ENCODE measurements at places on chromosomes 2 and 18.

DNA sequence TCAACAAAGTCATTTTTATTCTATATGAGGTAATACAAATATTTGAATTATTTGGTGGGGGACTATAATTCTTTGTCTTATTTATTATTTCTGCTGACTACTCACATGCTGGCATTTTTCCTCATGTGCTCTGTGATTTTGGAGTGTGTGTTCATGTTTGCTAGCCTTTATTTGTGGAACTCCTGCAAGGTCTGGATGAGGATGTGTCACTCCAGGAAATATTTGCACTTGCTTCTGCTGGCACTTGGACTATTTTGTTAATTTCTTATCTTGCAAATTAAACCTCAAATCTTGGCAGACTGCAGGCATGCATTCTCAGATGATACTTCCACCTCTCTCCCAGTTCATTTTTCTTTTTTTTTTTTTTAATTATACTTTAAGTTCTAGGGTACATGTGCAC, 34.1 kb downstream of the POLI start:
- no peak for DNase-seq

DNA sequence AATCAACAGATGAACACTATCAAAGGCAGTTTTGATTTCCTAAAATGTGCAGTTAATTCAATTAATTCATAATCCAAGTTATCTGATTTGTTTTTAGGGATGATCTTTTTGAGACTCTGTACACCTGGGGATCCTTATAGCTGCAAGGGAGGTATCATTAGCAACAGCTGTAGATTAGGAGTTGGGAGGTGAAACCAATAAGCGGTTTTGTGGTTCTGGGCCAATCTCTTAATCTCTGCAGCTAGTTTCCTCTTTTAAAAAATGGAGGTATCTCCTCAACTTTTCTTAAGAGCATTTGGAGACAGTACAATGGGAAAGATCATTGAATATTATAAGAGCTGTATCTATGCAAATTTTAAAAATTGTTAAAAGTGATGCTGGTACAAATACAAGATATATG, 126.0 kb downstream of the MC4R start:
- DNase-seq, result no peak

DNA sequence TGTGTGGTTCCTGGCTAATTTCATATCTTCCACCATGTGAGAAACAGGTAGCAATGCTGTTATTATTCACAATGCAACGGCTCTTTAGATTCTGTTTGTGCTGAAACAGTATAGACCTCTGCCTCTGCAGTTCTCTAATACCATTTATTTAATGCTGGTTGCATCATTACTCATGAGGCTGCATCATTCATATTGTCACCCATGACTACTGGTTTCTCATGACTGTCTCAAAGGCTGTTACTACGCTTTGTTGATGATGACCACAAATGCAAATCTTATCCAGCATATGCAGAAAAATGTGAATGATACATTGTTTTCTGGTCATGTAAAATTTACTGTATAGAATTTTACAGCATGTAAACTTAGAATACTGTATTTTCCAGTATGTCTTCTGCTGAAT, 22.5 kb downstream of the CAVIN2 start:
- no peak for DNase-seq

DNA sequence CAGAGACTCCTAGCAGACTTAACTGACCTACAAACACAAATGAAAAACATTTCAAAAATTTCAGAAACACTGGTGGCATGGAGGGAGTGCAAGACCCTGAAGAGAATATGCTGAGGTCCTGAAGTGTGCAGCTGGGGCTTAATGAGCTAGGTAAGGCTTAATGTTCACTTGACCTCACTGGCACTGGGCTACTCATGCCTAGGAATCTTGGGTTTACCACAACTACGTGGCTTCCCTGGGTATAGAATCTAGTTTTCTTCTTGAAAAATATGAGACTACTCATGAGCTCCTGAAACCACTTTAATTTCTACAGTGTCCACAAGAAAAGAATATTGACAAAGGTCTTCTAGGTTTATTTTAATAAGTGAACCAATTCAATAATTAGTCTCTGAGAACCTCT, 139.8 kb downstream of the HNMT start:
- DNase-seq, result no peak

GRCh38 chr2:43585708-43586107, 10.1 kb downstream of the THADA start:
- no peak for DNase-seq

DNA sequence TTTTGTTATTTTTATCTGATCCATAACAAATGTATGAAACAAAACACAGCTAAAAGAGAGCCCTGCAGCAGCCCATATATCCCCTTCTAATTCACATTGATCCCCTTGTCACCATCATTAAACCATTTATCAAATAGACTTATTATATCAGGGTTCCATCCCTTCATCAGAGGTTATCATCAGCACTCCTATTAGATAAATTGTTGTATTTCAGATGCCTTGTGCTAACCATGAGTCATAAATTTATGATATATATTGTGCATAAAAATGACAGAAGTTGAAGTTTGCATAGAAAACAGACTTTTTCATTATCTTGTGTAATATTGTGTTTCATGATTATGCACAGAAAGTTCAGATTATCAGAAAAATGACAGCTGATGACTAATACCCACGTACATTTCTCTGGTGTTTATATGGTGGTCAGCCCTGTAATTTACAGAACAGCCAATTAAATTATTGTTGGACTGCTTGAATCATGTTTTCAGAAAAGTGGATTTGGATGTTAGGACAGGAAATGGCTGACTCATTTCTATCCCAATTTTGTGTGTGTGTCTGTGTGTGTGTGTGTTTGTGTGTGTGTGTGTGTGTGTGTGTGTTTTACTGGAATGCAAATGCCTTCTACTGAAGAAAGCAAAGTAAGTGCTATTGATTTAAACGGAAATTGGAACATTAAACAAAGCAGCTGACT, 80.9 kb downstream of the PPP1R1C start:
- no peak for DNase-seq

DNA sequence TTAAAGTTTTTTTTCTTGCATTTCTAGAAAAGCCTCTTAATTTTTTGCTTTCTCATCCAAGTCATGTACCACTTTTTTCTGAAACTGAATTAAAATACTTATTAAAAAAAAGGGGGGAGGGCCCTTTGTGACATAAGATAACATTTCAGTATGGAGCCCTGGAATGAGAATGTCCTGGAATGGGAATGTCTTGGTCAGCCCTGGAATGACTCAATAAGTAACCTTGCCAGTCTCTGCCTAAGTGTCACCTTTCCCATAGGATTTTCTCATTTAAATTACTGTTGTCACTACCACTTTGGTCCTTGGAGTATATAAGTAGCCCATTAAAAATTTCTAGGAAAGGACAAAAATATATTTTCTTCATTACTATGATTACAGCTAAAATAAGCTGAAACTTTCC, 4.7 kb downstream of the UBXN2A start:
- no peak for DNase-seq

- no peak for DNase-seq
Observed at GRCh38 chr2:68412127-68412819, 47.2 kb downstream of the PLEK start.

GRCh38 chr2:214180686-214181085, 230.2 kb upstream of the VWC2L start:
- no peak for DNase-seq

- DNase-seq, result peak; percentile 47
Observed at GRCh38 chr2:152036611-152037469, 62.0 kb downstream of the CACNB4 start.

GRCh38 chr18:76174451-76174850, 320.6 kb downstream of the ZNF516 start:
- DNase-seq, result no peak

DNA sequence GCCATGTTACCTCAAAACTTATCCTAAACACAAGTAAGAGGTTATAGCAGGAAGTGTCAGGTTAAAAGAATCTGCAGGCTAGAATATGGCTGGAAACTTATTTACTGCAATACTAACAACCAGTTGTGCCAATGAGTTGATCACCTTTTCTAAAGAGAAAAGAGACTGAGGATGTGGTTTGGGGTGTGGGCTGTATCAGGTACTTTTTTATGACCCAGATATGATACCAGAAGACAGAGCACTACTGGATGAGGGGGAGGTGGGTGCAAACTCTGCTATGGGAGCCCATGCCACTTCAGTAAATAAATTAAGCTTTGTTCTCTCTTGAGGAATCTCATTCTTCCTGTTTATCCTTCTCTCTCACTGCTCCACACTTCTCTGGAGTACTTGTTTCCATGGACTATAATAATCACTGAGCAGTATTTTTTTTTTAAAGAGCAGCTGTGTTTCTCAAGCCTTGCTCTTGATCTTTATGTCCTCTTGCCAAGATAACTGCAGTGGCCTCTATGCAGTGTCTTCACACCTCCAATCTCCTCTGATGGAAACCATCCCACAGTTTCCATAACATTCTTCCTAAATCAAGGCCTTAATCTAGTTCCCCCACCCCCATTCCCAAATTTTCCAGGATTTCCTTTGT, 51.2 kb upstream of the NOSTRIN start:
- DNase-seq, result peak; percentile 22

DNA sequence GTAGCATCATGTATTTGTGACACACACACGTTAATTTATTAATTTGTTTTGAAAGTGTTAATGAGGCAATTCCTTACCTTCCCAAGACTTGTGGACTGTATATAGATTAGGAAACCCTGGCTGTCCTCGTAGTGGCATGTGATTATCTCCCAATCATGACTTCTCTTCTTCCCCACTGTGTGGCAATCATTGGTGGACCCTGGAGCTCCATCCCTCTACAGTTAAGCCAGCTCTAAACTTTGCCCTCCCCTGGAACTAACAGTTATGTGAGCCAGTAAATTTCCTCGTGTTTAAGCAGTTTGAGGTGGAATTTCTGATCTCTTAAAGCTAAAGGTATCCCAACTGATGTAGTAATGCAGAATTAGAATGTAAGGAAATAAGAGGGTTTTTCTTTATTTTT, 22.0 kb downstream of the GALNT1 start:
- no peak for DNase-seq

DNA sequence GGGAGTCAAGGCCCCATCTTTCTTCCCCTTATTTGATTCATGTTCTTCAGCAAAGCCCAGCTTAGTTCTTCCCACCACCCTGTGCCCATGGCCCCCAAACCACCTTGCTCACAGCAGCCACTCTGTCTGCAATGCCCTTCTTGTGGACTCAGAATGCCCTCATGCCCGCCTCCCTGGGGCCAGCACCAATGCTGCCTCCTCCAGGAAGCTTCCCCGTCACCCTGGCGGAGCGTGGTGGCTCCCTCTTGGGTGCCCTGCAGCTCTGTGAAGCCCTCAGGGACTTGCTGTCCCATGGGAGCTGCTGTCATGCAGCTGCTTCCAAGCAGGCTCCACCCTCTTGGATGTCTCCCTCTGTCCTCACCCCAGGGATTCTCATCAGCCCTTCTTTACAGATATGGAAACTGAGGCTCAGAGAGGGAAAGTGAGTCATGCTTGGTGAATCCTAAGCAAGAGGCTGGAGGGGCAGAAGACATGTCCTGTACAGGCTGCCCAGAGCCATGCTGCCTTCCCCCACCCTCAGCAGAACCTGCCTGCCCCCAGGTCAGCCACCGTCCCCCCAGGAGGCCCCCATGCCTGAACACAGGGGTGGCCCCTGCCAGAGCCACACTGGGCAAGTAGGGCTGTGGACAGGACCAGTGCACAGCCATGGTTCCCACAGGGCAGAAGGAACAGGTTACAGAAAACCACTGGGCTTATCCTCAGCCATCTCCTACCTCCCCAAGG, 11.8 kb upstream of the DUSP2 start:
- no peak for DNase-seq

GRCh38 chr2:205170399-205170798, 511.9 kb upstream of the NRP2 start:
- DNase-seq, result no peak

DNA sequence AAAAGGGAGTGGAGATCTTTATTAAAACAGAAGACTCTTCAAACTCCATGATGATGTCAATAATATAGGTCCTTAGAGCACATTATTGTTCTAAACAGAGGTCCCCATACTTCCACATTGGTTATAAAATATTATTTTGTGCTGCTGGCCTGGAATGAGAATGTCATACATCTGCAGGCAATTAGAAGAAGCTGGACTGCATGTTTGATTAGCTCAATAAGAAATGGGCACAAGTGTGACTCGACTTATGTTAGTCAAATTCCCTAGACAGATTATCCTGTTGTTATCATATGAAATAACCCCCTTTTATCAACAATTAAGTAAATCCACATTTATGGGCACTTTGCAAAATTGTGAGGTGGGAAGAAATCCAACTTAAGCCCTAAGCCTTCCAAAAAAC, 8.8 kb downstream of the EFEMP1 start:
- no peak for DNase-seq

DNA sequence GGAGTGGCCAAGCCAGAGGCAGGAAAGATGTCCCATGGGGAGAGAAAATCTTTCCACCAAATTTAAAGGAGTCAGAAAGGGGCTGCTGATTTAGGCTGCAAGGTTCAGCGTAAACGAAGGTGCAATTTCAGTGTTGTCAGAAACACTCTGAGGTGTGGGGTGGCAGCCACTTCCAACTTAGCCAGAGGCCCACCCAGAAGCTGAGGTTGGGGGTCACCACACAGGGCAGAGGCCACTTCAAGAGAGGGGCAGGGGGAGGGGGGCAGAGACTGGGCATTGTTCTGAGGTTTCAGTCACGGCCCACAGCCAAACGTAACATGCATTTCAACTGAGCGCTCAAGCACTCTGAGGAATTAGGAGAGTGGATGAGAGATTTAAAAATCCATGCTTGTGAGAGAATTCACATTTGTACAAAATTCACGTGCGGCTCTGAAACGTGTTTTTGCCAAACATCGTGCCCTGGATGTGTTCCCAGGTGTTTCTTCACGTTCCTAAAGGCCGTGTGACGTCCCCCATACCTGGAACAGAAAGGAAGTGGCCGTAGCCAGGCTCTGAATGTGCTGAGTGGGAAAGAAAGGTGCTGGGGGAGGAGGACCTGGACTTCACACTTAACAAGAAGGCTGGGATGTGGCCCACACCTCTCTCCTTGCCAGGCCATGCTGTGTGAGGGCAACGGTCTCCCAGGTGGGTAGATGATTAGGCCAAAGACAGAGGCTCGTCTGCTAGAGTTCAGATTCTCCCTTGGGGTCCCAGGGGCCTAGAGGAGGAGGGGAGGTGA, 19.5 kb upstream of the BOK start:
- no peak for DNase-seq

- no peak for DNase-seq
Observed at GRCh38 chr2:105405291-105405690, 6.4 kb upstream of the FHL2 start.

GRCh38 chr2:207935121-207935990, 90.0 kb downstream of the PLEKHM3 start:
- DNase-seq, result no peak

- DNase-seq, result peak; percentile 34
Observed at GRCh38 chr2:225889452-225889851, 489.9 kb downstream of the NYAP2 start.

DNA sequence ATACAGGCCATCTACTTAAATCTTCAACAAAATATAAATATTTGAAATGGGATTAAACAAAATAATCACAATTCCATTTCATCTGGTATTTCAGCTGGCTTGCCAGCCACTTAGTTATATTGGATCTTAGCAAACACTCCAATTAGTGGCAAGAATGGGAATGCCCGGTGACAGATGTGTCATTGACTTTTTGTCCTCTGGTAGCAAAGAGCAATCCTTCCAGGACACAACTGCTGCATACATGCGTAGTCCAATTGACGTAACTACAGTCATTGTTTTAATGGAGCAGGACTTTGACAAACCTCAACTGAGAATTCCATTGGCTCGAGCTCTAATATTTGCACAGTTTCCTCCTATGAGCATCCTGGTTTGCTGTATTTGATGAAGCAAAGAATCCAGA, 69.9 kb downstream of the RNF152 start:
- no peak for DNase-seq

- DNase-seq, result no peak
Observed at GRCh38 chr2:204591225-204591624, 46.0 kb downstream of the PARD3B start.

Measured in NCI-H510A treated with DMSO at 0.1 percent for 48 hours (cell line).